ENCODE measurements at places on chromosomes 3 and 15.

- no peak for DNase-seq
Measured at GRCh38 chr15:100873029-100873677, 6.5 kb upstream of the ALDH1A3 start.

GRCh38 chr15:65824941-65825544, 33.0 kb upstream of the DENND4A start:
- no peak for DNase-seq

DNA sequence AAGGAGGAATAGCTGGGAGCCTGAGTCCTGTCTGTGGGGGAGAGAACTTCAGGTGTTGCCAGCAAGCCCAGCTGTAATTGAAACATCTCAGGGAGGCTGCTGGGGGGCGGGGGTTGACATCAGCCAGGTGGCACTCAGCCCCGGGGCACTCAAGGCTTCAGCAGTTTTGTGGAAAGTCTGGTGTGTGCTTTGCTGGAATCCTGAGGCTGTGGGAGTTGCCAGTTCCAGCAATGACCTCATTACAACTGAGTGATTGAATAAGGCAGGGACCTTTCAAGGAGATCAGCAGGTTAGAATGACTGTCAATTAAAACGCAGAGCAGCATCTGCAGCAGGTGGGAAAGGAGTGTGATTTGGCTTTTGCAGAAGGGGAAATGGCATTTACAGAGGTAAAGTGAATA, 75.7 kb downstream of the FAM43A start:
- DNase-seq: no peak

DNA sequence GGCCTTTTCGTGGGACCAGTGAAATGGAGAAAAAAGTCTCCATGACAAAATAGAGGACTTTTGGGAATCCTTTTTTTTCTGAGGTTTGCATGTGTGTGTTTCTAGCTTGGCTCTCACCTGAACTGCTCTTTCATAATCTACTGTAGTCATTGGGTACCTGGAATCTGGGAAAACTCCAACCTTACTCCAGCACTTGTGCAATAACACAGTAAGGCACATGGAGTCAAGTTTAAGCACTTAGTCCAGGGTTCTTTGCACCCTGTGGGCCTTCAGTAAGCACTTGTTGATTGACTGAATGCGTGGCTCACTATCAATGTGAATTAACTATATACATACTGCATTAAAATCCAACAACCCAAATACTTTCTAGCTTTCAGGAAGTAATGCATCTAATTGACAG, 299.5 kb downstream of the ZBTB20 start:
- no peak for DNase-seq

DNA sequence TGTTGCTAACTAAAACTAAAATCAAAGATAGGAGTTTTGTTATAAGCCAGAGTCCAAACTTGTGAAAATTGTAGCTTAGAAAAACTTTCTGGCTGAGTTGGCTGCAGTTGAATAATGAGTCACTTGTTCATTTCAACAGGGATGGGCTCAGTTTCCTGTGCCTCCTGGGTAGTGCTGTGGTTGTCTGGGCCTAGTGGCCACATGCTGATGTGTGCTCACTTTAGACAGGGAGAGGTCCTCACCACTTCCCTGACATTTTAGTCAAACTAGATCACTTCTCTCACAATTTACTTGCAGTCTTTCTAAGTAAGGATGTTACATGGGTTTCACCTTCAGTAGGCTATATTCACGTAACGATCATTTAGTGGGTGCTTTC, 6.3 kb upstream of the UBE2Q2 start:
- no peak for DNase-seq

GRCh38 chr3:196688349-196688748, 23.7 kb downstream of the CEP19 start:
- DNase-seq: no peak

- DNase-seq: no peak
Measured at GRCh38 chr3:89360156-89360555, 252.7 kb downstream of the EPHA3 start.

DNA sequence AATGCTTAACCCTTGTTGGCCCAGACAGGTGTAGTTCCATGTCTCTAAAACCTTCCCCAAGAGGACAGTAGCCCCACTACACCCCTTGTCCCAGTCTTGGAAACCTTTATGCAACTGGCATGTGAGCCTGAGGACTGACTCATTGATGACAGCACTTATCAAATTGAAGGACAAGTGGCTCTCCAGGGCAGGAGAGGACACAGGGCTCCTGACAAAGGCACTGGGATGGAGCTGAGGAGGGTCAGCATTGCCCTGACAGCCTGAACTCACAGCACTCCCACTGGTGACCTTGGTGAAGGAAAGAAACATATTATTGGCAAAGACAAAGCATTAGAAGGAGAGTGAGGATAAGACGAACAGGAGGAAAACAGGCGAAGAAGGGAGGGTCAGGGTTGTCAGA, 139.9 kb downstream of the EPHB1 start:
- DNase-seq: no peak

DNA sequence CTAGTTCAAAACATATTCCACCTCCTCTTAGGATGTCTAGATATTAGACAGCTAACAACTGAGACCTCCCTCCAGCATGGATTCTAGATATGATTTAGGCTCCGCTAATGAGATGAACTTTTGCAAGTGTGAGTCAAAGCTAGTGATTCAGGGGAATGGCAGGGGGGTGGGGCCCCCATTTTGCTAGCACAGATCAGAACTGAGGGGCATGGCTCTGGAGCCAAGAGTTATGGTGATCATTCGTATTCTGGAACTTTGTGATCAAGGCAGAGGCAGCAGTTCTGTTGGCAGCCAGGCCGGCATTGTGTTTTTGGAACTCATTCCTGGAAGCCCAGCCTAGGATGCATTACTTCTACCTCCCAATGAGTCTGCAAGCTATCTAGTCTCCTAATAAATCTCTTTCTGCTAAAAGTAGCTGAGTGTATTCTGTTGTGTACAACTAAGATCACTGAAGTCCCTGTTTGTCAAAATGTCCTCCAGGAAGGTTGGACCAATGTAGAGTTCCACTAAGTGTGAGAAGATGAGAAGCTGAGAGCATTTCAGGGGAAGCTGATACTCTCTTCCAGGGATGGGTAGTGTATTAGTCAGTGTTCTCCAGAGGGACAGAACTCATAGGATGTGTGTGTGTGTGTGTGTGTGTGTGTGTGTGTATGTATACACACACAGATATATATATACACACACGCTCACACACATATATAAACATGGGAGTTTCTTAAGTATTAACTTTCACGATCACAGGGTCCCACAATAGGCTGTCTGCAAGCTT, 312.7 kb downstream of the TLE3 start:
- DNase-seq: no peak

GRCh38 chr3:183845090-183845489, 19.7 kb upstream of the MAP6D1 start:
- no peak for DNase-seq

DNA sequence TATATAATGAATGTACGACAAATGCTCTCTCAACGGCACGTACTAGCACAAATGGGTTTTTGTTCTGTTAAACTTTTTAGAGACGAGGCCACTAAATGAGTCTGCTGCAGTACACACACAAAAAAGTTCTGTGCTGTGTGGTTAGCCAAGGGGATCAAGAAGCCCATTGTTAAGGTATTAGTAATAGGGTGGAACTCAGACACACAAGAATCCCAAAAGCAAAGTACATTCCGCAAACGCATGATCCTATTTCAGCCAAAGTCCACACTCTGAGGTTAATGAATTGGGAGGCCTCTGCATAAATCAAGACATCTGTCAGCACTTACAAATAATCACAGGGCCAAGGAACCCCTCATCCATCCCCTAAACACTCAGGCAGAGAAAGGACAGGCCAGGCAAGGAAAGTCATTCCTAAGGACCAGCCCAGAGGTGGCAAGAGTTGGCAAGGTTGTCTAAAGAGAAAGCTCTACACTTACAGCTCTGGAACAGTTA, 12.1 kb downstream of the OSBPL10 start:
- no peak for DNase-seq

- DNase-seq: no peak
Measured at GRCh38 chr15:90036806-90037510, 35.8 kb downstream of the ZNF710 start.

GRCh38 chr15:35630532-35630931, 84.6 kb upstream of the DPH6 start:
- no peak for DNase-seq

GRCh38 chr3:101996832-101997231, 147.5 kb downstream of the NFKBIZ start:
- DNase-seq: no peak

- no peak for DNase-seq
Measured at GRCh38 chr3:15964605-15965442, 167.0 kb upstream of the ANKRD28 start.
